ENCODE measurements at places on chromosomes 3 and 15.

- no peak for DNase-seq
Measured at GRCh38 chr15:40695469-40695890, 506 bp downstream of the RAD51 start.

DNA sequence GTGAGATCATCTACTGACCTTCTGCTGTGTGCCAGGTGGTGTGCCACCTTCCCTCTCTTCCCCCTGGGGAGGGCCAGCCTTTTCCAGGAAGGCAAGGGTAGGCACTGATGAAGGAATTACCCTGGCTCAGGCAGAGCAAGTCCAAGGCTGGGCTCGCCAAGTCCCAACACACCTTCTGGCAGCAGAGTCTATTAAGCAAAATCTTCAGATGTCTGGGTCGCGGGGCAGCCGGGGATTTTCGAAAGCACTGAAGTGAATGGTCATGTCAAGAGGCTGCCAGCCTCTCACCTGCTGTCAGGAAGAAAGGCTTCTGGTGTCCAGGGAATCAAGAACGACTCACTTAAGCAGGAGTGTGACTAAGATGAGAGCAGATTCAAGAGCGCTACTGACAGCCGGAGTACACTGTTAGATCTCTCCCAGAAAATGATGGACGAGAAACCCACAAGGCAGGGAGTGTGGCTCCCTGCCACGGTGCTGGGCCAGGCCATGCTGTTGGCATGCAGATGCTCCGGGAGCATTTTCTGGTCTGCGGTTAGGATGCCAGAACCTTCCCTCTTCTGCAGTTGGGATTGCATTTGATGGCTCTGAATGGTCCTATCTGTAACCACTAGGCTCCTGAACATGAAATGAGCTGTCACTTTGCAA is 479.8 kb downstream of the SHQ1 start:
- DNase-seq, result no peak

GRCh38 chr3:189235214-189235613 is 63.4 kb downstream of the TPRG1 start:
- no peak for DNase-seq

GRCh38 chr15:27854601-27855000 is 244.5 kb downstream of the OCA2 start:
- no peak for DNase-seq

GRCh38 chr3:20256144-20256543 is 70.1 kb upstream of the SGO1 start:
- no peak for DNase-seq

DNA sequence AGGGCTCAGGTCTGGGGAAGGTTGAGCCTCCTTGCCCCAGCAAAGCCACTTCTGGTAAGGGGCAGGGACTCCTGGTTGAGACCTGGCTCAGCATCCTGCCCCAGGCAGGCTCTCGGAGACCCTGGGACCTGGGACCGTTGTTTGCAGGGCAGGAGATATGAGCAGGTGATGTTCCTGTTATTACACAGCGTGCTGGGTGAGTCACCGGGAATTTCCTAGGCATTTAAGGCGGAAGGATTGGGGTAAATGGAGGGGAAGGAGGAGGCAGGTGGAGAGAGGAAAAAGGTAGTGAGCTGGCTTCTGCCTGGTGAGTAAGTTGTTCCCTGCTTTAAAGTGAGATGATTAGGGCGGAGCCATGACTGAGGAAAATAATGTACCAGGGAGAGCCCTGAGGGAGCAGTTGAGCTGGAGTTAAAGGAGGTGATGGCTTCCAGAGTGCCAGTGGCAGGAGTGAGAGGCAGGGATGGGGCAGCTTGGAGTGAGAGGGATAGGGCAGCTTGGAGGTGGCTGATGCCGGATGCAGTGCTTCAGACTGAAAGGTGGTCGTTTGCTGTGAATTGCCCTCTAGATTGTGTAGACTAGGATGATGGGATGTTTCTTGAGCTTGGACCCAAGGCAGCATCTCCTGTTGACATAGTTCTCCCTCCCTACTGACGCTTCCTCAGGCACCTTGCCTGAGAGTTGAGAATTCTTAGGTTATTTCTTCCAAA is 79.4 kb downstream of the AAGAB start:
- DNase-seq, result no peak

DNA sequence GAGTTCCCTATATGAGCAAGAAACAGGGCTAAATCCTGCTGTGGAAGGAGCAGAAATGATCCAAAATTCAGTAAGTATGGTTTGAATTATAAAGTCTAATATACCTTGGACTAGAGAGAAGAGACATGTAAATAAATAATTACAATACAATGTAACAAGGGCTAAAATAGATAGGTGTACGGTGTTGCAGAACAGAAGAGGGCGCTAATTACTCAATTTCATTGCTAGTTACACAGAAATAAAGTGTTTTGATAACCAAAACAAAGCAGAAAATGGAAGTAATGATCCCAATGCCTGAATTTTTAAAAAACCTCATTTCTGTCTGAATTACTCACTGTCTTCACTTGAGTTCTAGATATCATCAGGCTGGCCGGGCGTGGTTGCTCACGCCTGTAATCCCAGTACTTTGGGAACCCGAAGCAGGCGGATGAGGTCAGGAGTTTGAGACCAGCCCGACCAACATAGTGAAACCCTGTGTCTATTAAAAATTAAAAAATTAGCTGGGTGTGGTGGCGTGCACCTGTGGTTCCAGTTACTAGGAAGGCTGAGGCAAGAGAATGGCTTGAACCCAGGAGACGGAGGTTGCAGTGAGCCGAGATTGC is 8.3 kb upstream of the PLCH1 start:
- DNase-seq, result no peak

- DNase-seq, result no peak
Measured at GRCh38 chr3:101962055-101962454, 112.7 kb downstream of the NFKBIZ start.

DNA sequence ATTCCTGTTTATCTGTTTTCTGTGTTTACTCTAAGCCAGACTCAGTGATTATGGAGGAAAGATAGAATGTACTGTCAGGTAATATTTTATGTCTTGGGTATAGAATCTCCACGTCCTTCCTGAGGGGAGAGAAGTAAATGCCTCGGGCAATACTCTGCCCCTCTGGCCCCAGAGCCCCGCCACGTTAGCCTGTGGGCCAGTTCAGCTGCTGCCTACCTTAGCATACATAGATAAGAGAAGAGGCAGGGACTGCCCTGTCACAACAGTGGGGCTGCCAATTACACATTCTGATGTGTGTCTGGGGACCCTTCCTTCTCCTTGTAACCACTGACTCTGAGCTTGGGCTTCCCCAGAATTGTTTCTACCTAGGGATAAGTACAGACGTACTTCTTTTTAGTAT is 347.7 kb upstream of the ATP11B start:
- no peak for DNase-seq

DNA sequence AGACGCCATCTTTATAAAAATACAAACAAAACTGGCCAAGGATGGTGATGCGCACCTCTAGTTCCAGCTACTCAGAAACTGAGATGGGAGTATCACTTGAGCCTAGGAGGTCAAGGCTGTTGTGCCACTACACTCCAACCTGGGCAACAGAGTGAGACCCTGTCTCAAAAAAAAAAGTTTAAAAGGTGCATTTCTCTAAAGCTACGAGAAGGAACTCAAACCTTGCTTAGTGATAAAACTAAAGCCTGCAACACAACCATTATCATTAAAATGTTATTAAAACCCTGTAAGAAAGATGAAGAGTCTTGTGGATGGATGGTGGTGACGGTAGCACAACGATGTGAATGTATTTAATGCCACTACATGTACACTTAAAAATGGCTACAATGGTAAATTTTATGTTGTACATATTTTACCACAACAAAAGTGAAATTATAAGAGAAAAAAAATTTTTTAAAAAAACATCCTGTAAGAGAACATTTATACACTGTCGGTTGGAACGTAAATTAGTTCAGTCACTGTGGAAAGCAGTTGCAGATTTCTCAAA is 3.1 kb downstream of the PLD1 start:
- DNase-seq, result no peak

GRCh38 chr3:87968668-87969067 is 90.1 kb downstream of the CGGBP1 start:
- DNase-seq, result no peak

GRCh38 chr3:179166561-179167201 is 18.5 kb downstream of the PIK3CA start:
- no peak for DNase-seq

DNA sequence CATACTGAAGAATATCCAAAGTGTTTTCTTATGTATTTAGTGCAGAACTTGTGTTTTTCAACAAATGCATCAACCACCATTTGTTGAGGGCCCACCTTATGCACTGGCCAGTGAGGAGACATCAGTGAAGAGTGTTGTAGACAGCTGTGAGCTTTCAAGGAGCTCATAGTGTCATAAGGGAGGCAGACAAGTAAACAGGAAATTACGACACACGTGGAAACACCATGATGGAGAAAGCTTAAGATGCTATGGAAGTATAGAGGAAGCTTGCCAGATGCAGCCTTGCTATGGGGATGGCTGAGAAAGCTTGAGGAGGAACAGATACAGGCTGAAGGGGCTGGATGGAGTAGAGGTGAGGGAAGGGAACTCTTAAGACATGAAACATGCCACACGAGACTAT is 50.8 kb upstream of the PSMD6 start:
- DNase-seq, result peak; percentile 45

GRCh38 chr3:182978387-182978786 is 2.0 kb downstream of the DCUN1D1 start:
- DNase-seq, result no peak

DNA sequence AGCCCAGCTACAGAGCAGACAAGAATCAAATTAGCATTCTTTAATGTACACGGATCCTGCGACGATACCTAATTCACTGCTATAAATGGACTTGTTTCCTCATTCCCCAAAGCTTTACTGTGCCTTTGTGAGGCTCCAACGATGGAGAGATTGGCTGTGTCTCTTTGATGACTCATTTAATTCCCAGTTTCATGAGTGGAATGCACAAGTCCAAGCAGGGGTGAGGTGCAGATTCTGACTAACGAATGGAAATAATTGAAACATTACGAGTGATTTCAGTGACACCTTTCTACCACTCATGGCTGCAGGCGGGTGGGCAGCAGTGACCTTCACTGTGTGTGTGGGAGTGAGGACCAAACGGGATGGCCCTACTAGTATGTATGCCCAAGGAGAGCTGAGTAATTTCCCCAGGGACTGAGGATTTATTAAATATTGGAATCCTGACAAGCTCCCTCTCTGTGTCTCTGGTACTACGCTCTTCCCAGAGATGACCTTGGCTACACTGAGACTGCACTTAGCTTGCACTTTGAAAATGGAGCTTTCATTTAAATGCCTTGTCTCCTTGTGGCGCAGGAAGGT is 156.7 kb downstream of the CACNA2D3 start:
- no peak for DNase-seq

- no peak for DNase-seq
Measured at GRCh38 chr3:133463347-133463860, 63.5 kb downstream of the BFSP2 start.

GRCh38 chr3:52218454-52218853 is 7.0 kb downstream of the TLR9 start:
- DNase-seq, result no peak

DNA sequence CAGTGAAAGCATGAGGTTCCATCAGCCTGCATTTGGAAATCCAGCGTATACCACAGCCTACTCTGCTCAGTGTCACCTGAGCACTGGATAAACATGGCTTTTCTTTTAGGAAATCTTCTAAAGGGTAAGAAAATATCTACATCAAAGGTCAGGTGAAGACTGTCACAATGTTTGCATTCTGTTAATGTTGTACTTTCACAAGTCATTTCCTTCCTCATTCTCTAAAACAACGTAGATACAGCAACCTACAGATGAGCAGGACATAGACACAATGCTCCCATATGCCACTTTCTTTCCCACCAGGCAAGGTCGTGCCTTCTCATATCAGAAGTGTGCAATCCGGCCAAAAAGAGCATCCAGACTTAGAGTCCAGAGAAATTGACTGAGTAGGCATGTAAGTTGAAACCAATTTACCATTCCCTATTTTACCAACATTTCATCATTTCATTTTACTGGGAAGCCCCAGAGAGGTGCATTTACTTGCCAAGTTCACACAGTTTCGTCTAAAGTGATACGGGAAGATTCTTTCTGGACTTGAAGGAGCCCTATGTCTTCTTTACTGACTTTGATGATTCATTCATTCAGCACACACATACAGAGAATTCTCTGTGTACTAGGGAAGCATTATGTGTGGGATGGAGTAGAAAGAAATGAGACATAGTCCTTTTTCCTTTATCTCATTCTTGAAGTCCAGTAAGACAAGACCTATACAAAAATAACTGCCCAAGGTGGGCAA is 30.6 kb upstream of the LPP start:
- no peak for DNase-seq

DNA sequence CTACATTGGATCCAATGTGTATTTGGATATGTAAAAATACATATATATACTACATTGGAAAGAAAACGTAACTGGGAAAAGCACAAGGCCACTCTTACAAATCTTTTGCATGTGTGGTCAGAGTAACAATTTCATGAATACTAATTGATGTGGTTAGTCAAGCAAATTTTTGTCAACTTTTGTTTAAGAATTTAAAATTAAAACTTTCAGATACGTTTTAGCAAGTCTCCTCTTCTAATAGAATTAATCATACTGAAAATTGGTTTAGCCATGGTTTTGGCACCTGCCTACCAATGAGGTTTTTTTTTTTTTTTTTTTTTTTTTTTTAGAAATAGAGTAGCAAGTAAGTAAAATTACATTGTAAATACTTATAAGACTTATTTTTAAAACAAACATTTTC is 153.0 kb upstream of the CGNL1 start:
- DNase-seq, result no peak

DNA sequence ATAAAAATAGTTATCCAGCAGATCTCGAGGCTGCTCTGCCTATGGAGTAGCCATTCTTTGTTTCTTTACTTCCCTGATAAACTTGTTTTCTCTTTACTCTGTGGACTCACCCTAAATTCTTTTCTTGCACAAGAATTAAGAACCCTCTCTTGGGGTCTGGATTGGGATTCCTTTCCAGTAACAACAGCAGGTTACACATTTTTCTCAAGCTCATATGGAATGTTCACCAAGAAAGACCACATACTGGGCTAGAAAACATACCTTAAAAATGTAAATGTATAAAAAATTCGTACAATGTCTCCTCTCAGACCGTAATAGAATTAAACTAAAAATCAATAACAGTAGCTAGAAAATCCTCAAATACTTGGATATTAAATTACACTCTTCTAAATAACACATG is 299.2 kb downstream of the CNTN3 start:
- no peak for DNase-seq

DNA sequence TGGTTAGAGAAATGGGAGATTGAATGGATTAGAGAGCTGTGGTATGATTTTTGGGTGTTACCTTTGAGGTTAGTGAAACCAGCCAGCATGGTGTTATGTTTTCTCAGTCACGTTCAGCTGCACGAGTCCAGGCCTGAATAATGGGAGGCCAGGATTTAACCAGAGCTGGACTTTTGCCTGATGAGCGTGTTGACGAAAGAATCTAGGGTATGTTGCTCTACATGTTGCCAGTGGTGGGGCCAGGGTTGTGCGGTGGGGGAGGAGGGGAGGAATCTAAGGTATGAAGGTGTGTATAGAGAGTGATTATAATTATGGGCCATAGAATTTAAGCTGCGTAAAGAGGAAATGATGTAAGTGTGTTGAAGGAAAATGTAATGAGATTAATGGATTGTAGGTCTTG is 22.8 kb downstream of the MINDY2 start:
- DNase-seq, result peak; percentile 31

Data from right lung (tissue), 10 donors.